Dermis microvascular lymphatic vessel endothelial cell (primary cell): ENCODE measurements at places on chromosomes 5 and 9. TPM values are rescaled to one million over a fixed set of nuclear protein-coding genes. Genes with fewer than 3 reads are reported as not detected.

Gene RIMOC1
- total RNA-seq = 10.1 and 11.4 TPM in 2 replicates

Gene RASGRF2
- 19.8 and 23.2 TPM in 2 replicates for total RNA-seq

Gene PTGDS
- 0.13 and 0.25 TPM in 2 replicates for total RNA-seq

Gene ZNF483
- total RNA-seq = 1.6 and 1.8 TPM in 2 replicates

Gene TSSK1B
- not detected in 2 replicates for total RNA-seq

Gene NUTM2G
- not detected in 2 replicates for total RNA-seq

Gene XRCC4
- total RNA-seq = 2.9 and 4.5 TPM in 2 replicates

Gene CD180
- total RNA-seq = under 0.01 TPM in 1 of 2 replicates, not detected in the other

Gene CTSL
- 243 and 496 TPM in 2 replicates for total RNA-seq

Gene RIOK2
- 14.3 and 14.8 TPM in 2 replicates for total RNA-seq

Gene SHROOM1
- total RNA-seq = 1.5 and 4.3 TPM in 2 replicates

Gene NSUN2
- total RNA-seq = 47.9 and 50.3 TPM in 2 replicates

Gene CD72
- 0.13 TPM in 1 of 2 replicates, not detected in the other for total RNA-seq

Gene CDH6
- not detected in 2 replicates for total RNA-seq

Gene CAMK4
- under 0.01 and 0.13 TPM in 2 replicates for total RNA-seq

Gene SPATA31D4
- total RNA-seq = not detected in 2 replicates

Gene PFDN1
- 63.2 and 65.4 TPM in 2 replicates for total RNA-seq

Gene BTNL8
- total RNA-seq = 0.13 TPM in 1 of 2 replicates, not detected in the other

Gene ACOT12
- total RNA-seq = not detected in 2 replicates

Gene CMBL
- total RNA-seq = 3.7 and 5.8 TPM in 2 replicates

Gene GABRA1
- total RNA-seq = not detected in 2 replicates

Gene PCDHGA9
- total RNA-seq = 1.4 and 2.4 TPM in 2 replicates

Gene OLFM1
- total RNA-seq = 16.2 and 30.0 TPM in 2 replicates

Gene ADRB2
- total RNA-seq = 10.7 and 12.3 TPM in 2 replicates
